ENCODE measurements at places on chromosomes 13 and 19. TPM values are rescaled to one million over a fixed set of nuclear protein-coding genes. Genes with fewer than 3 reads are reported as not detected.

The ZNF491 gene
- total RNA-seq = 0.78 TPM

The DLL3 gene
- total RNA-seq = 0.68 TPM

The CYP2A13 gene
- not detected for total RNA-seq

The SNRPA gene
- 40.8 TPM for total RNA-seq

The ZNF675 gene
- 8.4 TPM for total RNA-seq

The PRKCG gene
- not detected for total RNA-seq

The RNF225 gene
- total RNA-seq = not detected

The CHERP gene
- total RNA-seq = 8.9 TPM

The DMKN gene
- total RNA-seq = 10.6 TPM

The MBD3L3 gene
- total RNA-seq = not detected

The NTN5 gene
- total RNA-seq = not detected

The NLRP11 gene
- total RNA-seq = 0.06 TPM

The PRRG2 gene
- 3.6 TPM for total RNA-seq

The NRTN gene
- total RNA-seq = not detected

The HSD11B1L gene
- 16.2 TPM for total RNA-seq

The OLFM2 gene
- 18.8 TPM for total RNA-seq

The PTH2 gene
- total RNA-seq = not detected

The CEACAM1 gene
- total RNA-seq = not detected

The LRRC8E gene
- 4.1 TPM for total RNA-seq

The SLITRK5 gene
- total RNA-seq = not detected

The DIRAS1 gene
- 2.0 TPM for total RNA-seq

The IGFL3 gene
- total RNA-seq = not detected

The ZNF555 gene
- total RNA-seq = 4.4 TPM

The VSTM2B gene
- total RNA-seq = not detected

The KLF2 gene
- 2.4 TPM for total RNA-seq

The ETV2 gene
- total RNA-seq = 1.2 TPM

The FGF22 gene
- not detected for total RNA-seq

The LIG1 gene
- 5.3 TPM for total RNA-seq

The CDC42EP5 gene
- total RNA-seq = 75.9 TPM

The LATS2 gene
- total RNA-seq = 29.1 TPM

The ZNF787 gene
- total RNA-seq = 15.0 TPM

The ZNF548 gene
- total RNA-seq = 16.8 TPM

The APOC4 gene
- total RNA-seq = not detected

The C19orf67 gene
- not detected for total RNA-seq

The DCLK1 gene
- total RNA-seq = 23.5 TPM

The CYP2A6 gene
- not detected for total RNA-seq

The RASAL3 gene
- not detected for total RNA-seq

The SIGLEC5 gene
- not detected for total RNA-seq

The KLF5 gene
- total RNA-seq = 1.2 TPM

The SIRT6 gene
- 15.2 TPM for total RNA-seq

The GNA15 gene
- total RNA-seq = not detected

The CD209 gene
- total RNA-seq = not detected

The HNRNPA1L2 gene
- total RNA-seq = 0.93 TPM

The PDCD2L gene
- total RNA-seq = 3.1 TPM

The SYNGR4 gene
- not detected for total RNA-seq

The CFAP97D2 gene
- total RNA-seq = not detected
